ENCODE measurements at places on chromosomes 13 and 19.

- no peak for DNase-seq
Observed at GRCh38 chr19:33670398-33670797, 48.6 kb downstream of the CHST8 start.

DNA sequence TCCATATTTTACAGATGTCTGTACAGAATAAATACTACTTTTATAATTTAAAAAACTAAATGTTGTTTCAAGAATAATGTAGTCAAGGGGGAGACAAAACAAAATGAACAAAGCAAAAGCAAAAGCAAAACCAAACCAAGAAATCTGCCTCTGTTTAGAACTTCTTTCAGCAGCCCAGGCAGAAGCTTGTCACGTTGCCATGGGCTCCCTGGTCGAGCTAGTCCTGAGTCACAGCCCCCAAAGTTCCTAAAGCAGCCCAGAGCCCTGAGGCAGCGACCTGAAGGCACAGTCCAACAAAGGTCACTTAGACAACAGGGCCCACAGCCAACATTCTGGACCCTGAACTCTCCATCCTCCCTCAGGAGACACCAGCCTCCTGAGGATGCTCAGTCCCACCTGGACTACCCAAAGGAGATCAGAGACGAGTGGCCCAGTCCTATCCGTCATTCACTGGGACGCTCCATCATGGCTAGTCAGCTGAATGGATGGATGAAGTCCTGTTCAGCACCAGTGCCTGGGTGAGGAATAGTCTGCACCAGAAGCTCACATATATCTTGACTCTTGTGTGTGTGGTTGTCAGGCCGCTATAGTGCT, 41.7 kb downstream of the SIAH3 start:
- DNase-seq: peak; percentile 2

- no peak for DNase-seq
Observed at GRCh38 chr19:57050863-57051262, 68.9 kb upstream of the USP29 start.

- DNase-seq: peak; percentile 54
Observed at GRCh38 chr19:18939922-18940768, 872 bp downstream of the HOMER3 start.

DNA sequence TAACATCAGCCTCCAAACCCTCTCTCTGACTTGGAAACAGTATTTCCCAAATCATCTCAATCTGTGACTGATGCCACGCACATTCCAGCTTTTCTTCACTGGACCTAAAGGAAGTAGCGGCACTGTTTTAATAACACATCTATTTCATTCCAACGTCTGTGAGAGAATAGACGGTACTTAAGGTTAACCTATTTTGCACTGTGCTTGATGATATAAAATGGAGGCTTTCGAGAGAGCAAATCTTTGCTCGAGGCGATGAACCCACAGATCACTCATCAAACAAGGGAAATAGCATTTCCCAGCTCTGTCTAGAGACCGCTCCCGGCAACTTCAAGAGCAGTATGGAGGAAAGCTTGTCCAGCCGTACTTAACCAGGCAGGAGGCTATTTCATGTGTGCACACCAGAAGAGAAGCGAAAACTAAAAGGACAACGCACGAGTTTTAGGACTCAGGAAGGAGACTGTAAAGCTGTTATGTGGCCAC, 2.9 kb downstream of the UBL3 start:
- DNase-seq: peak; percentile 48

- DNase-seq: no peak
Observed at GRCh38 chr19:46972311-46972710, 47.3 kb upstream of the NPAS1 start.

- peak; percentile 69 for DNase-seq
Observed at GRCh38 chr19:52237771-52238400, 31.5 kb upstream of the ZNF766 start.

DNA sequence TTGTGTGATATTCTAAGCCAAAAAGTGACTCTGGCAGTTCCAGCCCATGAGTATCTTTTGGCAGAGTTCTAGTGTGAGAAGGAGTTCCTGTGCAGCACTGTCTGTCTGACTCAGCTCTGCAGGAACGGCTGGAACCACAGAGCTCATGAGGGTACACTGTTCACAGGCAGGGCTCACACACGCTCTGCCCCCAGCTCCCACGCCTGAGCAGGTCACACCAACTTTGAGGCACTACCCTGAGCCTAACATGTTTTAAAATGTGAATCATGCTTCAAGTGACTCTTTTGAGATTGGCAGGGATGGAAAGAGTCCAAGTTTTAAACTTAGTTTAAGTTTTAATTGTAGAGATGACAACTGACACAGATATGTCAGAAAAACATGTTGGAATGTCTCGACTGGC, 1203.3 kb downstream of the UQCRFS1 start:
- DNase-seq: no peak

All from iris pigment epithelial cell (primary cell).